Cortex of kidney (tissue), 1 donor: ENCODE measurements at places on chromosomes 2 and 18.

DNA sequence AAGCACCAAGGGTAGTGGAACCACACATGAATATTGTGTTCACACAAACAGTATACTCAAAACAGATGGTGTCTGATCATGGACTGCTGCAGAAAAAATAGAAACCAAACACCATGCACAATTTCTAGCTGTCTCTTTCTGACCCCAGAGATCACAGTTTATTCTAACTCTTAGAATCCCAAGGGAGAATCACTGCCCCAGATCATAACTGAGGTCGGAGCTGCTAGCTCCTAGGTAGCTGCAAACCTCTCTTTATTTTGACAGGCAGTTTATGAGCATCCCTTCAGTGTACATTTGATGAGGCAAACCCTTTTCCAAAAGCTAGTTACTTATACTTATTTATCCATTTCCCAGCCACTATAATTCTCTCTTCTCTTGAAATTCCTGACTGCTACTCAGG, 439.1 kb upstream of the HNMT start:
- no peak for DNase-seq

DNA sequence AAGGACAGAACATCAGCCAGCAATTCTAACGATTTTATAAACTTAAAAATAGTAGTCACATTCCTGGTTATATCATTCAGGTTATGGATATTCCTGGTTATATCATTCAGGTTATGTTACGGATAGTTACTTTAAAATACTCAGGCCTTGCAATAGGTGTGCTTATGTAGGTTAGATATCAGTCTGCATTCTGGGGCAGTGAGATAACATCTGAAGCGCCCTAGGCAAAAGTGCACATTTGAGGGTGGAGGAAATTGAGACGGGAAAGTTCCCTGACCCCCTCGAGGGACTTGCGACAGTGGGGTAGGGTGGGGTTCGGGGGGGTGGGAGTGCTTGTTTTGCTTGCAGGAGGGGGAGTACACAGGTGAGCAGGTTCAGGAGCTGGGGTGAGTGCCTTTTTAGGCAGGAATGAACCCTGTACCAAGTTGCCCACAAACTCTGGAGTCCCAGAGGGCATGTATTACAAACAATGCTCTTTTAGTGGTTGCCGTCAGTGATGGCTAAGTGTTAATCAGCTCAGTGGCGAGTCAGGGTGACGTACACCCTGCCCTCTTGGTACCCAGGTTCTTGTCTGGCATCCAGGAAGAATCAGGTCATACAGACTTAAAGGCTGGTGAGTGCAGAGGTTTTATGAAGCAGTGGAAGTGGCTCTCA, 31.8 kb downstream of the CREG2 start:
- DNase-seq, result no peak

- DNase-seq, result no peak
Measured at GRCh38 chr18:8868276-8868675, 162.9 kb downstream of the MTCL1 start.

- no peak for DNase-seq
Measured at GRCh38 chr2:180873219-180873618, 107.2 kb upstream of the UBE2E3 start.

DNA sequence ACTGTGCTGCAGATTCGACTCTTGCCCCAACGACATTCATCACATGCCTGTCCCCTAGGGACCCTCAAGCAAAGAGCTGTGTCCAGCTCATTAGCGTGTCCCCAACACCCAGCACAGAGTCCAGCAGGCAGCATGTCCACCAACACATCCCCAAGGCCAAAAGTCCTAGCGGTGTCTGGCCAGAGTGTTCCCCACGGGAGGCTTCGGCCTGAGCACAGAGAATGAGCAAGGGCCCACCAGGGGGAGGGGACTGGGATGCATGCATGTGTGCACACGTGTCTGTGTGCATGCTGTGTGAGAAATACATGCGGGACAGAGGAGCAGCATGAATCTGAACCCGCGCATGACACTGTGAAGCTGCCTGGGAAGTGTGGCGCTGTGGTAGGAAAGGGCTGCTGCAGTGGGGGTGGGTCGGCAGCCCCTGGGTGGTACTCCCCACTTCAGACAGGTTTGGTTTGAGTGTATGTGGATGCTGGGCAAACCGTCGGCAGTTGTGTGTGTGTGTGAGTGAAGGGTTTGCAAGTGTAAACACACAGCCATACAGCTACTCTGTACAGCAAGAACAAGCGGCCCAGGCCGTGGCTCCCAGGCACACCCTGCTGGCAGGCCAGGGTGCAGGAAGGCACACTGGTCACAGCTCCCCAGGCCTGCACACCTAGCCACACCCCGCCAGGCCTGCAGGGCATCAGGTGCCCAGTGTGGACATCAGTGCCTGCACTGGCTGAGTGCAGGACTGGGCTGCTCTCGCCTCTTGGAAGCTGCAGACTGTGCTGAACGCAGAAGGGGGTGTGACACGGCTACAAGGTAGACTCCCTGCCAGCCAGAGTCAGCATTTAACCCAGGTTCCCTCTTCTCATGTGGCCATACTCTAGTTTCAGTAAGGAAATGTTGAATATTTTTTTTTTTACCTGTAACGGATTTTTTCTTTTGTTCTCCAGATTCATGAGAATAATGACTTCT, 19.5 kb upstream of the HES6 start:
- no peak for DNase-seq

DNA sequence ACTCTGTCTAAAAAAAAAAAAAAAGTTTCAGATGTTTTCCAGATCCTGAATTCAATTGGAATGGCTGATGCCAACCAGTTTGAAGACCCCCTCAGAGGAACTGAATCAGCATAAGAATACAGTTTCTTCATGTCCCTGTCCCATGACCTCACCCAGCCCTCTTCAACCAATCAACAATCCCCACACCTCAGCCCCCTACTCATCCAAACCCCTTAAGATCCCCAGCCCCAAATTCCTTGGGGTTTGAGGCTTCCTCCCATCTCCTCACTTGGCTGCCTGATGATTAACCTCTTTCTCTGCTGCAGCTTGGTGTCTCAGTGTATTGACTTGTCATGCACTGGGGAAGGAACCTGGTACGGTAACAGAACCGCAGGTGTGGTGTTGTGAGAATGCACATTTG, 97.6 kb upstream of the CABLES1 start:
- no peak for DNase-seq
